ENCODE measurements at places on chromosomes 5 and 9.
A peak's percentile ranks its signal among the peaks of the same experiment; 100 is the strongest.

- no peak for DNase-seq
These were observed 28.2 kb downstream of the WDR41 start for GRCh38 chr5:77463905-77464304.

- DNase-seq = no peak
These were observed 22.1 kb downstream of the FAM170A start for GRCh38 chr5:119651486-119651885.

GRCh38 chr9:123336449-123336848, 19.5 kb upstream of the CRB2 start:
- DNase-seq = no peak

GRCh38 chr5:134989266-134989830, 21.6 kb downstream of the CATSPER3 start:
- no peak for DNase-seq

DNA sequence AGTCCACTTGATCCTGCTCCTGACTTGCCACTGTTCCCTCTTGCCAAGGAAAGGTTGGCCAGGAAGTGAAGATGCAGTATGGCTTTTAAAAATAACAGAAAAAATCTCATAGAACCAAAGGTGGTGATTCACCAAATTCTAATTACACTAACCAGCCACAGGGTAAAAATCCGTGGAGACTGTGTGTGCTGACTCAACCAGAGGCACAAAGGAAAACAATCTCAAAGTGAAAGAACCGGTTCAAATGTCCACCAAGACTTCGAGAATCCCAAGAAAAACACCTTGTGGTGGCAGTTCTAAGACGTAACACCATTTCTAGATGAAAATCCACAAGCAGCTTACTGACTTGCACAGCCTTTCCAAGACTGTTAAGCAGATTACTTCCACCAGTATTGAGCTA, 279.1 kb downstream of the TLE1 start:
- DNase-seq = no peak

GRCh38 chr5:150600616-150601490, 39.6 kb upstream of the SYNPO start:
- no peak for DNase-seq

GRCh38 chr9:6147846-6148245, 67.8 kb upstream of the IL33 start:
- DNase-seq = no peak

GRCh38 chr5:53331463-53331862, 149.0 kb upstream of the FST start:
- DNase-seq = no peak

- DNase-seq = no peak
These were observed 5.5 kb downstream of the DNAJB5 start for GRCh38 chr9:34994900-34995669.

DNA sequence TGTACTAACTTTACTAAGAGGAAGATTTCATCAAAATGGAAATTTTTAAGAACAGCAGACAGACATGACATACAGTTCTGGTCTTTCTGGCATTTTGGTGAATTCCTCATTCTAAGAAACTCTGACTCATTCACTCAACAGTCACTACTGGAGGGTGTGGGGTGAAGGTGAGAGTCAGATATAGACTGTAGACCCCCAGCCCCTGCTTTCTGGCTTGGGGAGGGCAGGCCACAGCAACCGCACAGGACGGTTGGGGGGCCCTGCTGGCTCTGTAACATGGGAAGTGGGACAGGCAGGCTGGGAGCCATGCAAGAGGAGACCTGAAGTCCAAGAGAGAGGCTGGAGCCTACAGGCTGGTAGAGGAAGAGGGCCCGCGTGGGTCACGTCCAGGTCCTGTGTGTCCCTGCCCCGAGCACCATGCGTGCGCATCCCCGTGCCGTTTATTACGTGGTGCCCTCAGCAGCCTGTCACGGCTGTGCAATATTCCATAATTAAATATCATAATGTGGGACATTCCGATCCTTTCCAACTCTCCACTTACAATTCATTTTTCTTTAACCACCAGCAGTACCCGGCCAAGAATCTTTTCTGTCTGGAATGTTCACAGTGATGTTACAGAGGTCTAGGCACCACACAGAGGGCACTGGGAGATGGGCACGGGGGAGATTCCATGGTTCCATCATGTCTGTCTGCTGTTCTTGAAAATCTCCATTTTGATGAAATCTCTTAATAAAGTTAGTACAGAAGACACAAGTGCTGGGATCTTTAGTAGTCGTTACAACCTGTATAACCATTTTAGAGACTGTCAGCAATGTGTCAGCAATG, 75.5 kb downstream of the SEMA4D start:
- DNase-seq = no peak

GRCh38 chr9:70413464-70413798, 1.0 kb downstream of the KLF9 start:
- DNase-seq = no peak

DNA sequence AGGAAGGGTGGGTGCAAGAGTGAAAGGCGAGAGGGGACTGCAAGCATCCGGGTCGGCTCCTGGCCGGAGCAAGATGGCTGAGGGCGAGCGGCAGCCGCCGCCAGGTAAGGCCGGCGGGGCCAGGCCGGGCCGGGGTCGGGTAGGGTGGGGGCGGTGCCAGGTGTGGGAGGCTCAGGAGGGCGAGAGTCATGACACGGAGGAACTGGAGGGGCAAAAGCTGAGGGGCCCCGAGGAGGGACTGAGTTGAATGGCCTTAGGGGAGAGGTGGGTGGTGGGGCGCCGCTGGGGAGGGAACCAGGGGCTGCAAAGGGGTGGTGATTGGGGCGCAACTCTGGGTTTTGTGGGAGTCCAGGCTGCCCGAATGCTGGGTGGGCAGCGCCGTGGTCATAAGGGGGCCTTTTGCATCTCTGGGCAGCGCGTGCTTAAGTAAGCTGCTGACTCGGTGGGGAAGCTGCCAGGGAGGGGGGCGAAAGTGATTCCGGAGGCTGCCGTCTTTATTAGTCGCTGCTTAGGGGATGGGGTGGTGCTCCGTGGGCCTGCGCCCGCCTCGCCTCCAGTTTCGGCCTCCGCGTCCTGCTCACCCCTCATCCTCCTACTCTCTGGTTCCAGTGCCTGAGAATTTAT, 425 bp downstream of the PTPA start:
- DNase-seq = peak; percentile 13

DNA sequence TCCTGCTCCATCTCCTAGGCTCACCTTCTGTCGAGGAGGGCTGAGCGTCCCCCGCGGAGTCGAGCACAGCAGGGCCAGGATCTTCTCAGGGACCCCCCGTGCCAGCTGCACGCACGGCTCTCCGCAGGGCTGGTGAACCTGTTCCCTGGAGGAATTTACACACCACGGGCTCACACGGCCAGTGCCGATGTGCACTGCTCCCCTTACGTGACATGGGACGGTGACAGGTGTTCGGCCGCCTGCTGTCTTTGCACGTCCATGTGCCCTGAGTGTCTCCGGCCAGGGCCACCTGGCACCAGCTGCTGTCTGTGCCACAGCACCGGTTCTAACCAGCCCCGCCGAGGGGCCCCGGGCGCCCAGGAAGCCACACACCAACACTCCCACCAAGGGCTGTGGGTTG, 8.7 kb upstream of the AGPAT2 start:
- DNase-seq = peak; percentile 93

Measured in NCI-H1417 (cell line).